AG04450 (cell line): ENCODE measurements at places on chromosomes 4 and X. TPM values are rescaled to one million over a fixed set of nuclear protein-coding genes. Genes with fewer than 3 reads are reported as not detected.

GRCh38 chrX:105299286-105299685 is 78.8 kb upstream of the TEX13A start:
- no peak for DNase-seq

- DNase-seq, result no peak
Observed at GRCh38 chrX:87409113-87409841, 108.3 kb upstream of the KLHL4 start.

DNA sequence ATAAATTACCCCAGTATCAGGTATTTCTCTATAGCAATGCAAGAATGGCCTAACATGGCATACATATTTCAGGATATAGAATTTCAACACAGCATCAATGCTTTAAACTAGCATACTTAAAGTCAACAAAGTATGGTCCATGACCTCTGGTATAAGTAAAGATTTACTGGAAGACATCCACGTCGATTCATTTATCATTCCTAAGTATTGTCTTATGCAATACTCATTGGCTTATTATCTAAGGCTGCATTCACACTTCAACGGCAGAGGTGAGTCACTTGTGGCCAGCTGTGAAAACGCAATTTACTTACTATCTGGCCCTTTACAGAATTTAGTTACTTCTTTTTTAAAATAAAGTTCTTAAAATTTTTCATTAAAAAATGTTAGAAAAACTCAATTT is 42.6 kb downstream of the ADGRA3 start:
- no peak for DNase-seq

GPRIN3 gene
- polyA plus RNA-seq, result 0.01 TPM in 1 of 2 replicates, not detected in the other

GRCh38 chr4:181085557-181085956 is 1157.6 kb upstream of the TENM3 start:
- no peak for DNase-seq

- DNase-seq, result no peak
Observed at GRCh38 chrX:8273451-8273895, 102.4 kb upstream of the VCX2 start.

DNA sequence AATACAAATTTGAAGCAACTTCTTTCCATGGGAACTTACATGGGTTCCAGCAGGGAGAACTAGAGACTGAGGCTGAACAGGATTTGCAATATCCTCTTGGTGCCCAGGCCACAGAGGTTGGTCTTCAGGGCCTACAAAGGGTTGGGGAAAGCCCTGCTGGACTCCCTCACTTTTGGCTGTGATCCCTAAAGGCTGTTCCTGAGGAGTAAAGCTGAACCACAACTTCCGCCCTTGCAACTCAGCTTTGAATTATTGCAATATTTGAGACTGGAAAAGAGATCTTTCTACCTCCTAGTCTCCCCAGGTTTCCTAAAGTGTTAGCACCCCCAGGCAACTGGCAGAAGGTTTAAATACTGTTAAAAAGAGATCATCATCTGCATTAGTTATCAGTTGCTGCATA is 26.9 kb downstream of the DCHS2 start:
- DNase-seq, result no peak
